ENCODE measurements at places on chromosomes 3 and 15.

GRCh38 chr15:70741107-70741531 lies 22.2 kb downstream of the UACA start:
- peak; percentile 62 for DNase-seq

- peak; percentile 76 for DNase-seq
Observed at GRCh38 chr3:156674911-156675829, 780 bp downstream of the TIPARP start.

DNA sequence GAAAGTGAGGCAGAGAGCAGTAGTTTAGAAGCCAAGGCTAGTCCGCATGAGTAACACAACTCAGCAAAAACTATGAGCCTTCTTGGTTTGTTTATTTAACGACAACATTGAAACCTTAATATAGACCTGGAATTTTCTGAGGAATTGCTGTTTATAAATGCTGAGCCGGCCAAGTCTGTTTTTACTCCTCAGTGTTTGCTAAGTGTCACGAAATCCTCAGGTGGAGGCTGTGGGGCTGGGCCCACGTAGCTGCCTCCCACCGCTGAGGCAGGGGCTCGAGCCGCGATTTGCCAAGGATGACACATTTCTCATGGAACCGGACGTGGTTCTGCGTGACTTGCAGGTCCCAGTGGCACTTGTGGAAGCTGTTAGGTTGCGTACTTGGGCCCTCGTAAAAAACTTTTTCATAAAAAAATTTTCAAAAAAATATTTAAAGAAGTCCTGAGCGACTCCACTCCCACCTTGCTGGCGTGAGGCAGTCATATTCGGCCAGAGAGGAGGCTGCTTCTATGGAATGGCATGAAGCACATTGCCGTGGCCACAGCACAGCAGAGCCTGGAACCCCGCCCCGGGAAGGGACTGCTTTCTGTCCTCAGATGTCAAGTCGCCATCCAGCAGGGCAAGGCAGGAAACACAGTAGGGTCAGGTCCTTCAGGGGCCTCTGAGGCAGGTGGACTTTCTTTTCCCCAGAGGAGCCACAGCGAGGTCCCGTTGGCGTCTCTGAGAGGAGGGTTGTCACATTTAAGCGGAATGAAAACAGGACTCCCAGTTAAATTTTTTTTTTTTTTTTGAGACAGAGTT lies 64.8 kb upstream of the PCSK6 start:
- DNase-seq = no peak

DNA sequence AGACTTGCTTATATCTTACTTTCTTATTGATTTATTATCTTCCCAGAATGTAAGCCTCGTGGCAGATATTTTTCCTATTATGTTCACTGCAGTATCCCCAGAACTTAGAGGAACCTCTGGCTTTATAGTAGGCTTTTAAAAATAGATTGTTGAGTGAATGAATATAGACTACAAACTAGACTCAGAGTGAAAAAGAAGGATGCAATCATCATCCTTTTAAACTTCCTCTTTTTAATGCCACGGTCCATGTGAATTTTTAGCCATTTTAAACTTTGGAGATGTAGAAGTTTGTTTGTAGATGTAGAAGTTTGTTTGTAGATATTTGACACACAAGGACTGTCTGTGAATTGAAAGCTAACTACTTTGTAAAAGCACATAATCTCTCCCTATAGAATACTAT lies 7.2 kb upstream of the P2RY12 start:
- DNase-seq = no peak

DNA sequence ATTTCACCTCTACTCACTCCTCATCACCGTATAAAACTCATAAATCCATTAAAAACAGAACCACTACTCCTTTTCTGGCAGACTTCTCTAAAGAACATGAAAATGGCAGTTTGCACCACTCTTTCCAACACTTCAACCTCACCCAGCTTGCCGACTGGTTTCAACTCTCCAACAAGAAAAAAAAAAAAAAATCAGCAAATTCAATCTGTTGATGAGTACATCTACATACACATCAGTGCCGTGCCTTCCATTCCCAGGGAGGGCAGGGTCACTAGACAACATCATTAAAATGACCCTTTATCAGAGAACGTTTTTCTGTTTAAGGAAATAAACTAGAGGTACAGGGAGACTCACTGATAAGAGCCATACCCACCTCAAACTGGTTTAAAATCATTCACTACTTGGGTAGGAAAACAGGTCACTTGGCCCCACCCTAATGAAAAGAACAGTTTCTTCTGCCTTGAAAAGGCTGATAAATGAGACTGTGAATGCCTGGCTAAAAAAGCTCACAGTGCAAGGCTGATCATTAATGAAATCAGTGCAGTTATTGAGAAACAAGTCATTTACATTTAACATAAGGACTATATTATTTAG lies 6.0 kb downstream of the ANXA2 start:
- no peak for DNase-seq

- no peak for DNase-seq
Observed at GRCh38 chr15:69749797-69750196, 297.2 kb downstream of the RPLP1 start.

GRCh38 chr3:39299279-39299678 lies 19.4 kb upstream of the CX3CR1 start:
- DNase-seq = no peak

DNA sequence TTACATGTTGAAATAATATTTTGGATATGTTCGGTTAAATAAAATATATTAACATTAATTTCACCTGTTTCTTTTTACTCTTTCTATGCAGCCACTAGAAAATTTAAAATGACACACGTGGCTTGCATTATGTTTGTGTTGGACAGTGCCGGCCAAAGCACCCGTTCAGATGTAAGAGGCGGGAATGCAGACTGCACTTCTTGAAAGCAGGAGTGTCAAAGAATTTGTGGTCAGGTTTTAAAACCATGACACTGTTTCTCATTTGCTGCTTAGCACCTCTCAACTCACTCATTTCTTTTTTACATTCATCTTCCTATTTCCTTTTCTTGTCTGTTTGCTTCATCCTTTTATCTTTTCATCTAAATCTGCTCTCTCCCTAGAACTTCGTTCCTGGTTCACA lies 35.3 kb upstream of the MINAR1 start:
- DNase-seq = no peak

GRCh38 chr3:40523781-40524180 lies 979 bp upstream of the ZNF621 start:
- DNase-seq = no peak

DNA sequence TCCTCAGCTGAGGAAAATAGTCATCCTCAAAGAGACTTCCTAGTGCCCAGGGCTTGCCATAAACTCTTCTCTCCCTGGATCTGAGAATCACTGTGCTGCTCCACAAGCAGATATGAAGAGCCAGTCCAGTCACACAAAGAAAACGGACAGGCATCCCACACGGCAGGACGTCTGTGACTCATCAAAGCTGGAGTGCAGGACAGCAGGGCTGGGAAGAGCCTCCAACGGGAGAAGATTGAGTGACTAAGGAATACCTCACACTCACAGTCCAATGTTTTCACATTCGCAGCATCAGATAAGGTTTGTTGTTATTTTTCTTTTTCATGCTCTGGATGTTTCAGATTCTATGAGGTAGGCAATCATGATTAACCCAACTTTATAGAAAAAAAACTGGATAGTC lies 57.8 kb downstream of the NEK10 start:
- DNase-seq = no peak

DNA sequence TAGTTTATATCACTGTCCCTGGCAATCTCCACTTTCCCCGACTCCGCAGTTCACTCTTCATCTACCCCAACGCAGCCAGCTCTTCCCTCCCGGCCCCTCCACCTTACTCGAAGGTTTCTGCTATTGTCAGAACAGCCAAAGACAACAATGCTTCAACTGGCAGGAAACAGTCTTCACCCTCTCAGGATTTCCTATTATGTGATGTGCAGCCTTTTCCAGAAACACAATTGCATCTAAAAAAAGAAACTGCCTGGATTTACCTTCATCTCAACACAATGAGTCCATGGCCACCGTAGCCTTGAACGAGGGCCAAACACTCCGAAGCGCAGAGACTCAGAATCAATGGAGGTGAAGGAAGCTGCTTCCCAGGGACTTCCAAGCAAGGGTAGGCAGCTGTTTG lies 182.1 kb upstream of the TSC22D2 start:
- peak; percentile 27 for DNase-seq

GRCh38 chr3:184813357-184813756 lies 1.4 kb downstream of the VPS8 start:
- no peak for DNase-seq

DNA sequence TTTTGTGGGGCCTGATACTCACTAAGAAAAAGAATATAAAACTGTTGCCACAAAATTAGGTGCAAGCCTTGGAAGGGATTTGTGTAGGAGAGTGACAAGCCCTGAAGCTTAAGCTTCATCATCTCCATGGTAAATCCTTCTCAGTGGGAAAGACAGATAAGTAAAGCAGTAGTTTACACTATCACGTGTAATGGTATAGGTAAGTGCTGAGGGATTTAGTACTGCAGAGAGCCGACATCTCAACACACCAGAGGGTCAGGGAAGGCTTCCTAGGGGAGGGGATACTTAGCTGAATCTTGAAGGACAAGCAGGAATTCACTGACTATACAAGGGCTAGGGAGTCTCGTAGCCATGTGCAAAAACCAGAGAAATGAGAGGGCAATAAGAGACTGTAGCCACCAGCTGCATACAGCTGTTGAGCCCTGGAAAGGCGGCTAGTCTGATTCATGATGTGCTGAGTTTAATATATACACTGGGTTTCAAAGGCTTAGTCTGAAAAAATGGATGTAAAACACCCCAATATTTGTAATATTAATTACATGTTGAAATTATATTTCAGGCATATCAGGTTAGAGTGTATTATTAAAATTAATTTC lies 11.1 kb downstream of the SLC24A1 start:
- DNase-seq = no peak

- no peak for DNase-seq
Observed at GRCh38 chr15:45904019-45904418, 269.2 kb downstream of the SQOR start.

- DNase-seq = no peak
Observed at GRCh38 chr3:60660026-60660425, 591.2 kb downstream of the FHIT start.

GRCh38 chr3:15964605-15965442 lies 167.0 kb upstream of the ANKRD28 start:
- no peak for DNase-seq

DNA sequence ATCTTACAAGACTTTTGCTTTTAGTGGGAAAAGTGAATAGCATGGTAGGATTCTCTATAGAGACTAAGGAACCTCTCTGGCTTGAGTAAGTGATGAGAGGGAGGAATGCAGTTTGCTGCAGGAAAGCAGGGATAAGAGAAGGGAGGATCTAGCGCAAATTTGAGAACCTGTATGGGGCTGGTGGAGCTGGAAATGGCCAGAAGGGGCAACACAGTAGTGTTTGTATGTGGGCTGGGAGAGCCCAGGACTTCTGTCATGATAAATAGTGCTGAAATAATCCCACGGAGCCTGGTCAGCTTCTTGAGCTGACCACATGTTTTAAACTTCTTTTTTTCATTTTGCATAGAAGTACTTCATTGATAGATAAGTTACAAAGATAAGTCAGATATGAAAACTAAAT lies 11.2 kb upstream of the SHC4 start:
- DNase-seq = no peak

GRCh38 chr3:160617636-160618035 lies 52.3 kb upstream of the KPNA4 start:
- no peak for DNase-seq

DNA sequence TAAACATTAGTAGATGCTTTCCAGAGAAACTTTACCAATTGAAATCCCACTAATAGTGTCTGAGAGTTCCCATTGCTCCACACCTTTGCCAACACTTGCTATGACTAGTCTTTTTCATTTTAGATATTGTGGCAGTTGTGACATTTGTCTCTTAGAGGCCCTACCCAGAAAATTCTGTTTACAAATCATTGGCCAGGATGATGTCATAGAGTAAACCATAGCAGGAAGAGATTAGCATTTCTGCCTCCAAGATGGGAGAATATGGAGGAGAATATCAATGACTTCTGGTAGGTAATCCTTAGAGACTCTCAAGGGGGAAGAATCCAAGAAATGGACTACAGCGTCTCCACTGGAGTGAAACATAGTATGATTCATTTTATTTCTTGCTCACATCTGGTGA lies 291.0 kb upstream of the CNTN3 start:
- DNase-seq = no peak

- no peak for DNase-seq
Observed at GRCh38 chr15:71085809-71086208, 29.5 kb upstream of the THSD4 start.

GRCh38 chr3:144552346-144553057 lies 580.9 kb downstream of the DIPK2A start:
- no peak for DNase-seq

DNA sequence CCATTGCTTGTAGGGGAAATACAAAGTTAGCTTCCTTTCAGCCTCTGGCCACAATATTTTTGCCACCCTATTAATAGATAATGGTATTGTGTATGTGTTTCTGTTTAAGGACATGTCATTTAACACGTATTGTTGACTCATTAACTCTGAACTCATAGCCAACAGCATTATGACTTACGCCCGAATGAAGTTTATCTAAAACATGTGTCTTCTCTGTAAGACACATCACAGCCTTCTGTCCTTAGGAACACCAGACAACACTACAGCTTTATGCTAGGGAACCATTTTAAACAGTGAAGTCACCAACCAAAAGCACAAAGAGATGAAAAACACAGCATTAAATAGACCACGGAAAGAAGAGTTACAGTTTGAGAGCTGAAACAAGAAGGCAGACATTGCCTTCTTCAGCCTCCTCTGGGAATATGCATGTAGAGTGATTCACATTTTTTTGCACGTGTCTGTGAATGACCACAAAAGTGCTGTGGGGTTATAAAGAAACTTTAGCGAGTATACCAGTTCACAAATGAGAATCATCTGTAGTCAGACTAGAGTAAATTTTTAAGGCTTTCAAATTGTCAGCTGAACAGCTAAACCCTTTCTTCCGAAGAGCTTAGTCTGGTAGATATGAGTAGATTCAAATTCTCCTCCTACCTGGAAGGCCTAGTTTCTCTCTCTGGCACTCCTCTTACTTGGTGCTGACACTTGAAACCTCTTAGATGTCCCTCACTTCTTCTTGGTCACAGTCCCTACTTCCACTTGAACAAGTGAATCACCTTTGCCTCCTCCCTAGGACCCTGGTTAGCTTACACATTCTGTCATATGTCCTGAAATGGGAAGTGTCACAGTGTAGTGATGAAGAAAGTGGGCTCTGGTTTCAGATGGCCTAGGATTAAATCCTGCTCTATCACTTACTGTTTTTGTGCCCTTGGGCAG lies 32.2 kb downstream of the MCTP2 start:
- no peak for DNase-seq

GRCh38 chr3:102069211-102069662 lies 219.9 kb downstream of the NFKBIZ start:
- DNase-seq = no peak
